ENCODE measurements at places on chromosomes 2 and 18. TPM values are rescaled to one million over a fixed set of nuclear protein-coding genes. Genes with fewer than 3 reads are reported as not detected.

KCNG2 gene
- not detected for total RNA-seq

UGT1A4 gene
- not detected for total RNA-seq

VWC2L gene
- under 0.01 TPM for total RNA-seq

TLX2 gene
- not detected for total RNA-seq

CRYGD gene
- total RNA-seq, result not detected

SCN1A gene
- total RNA-seq, result 0.11 TPM

FEV gene
- not detected for total RNA-seq

ADD2 gene
- total RNA-seq, result 0.37 TPM

Data from uterine smooth muscle cell (primary cell).